ENCODE measurements at places on chromosomes 6 and 20.

DNA sequence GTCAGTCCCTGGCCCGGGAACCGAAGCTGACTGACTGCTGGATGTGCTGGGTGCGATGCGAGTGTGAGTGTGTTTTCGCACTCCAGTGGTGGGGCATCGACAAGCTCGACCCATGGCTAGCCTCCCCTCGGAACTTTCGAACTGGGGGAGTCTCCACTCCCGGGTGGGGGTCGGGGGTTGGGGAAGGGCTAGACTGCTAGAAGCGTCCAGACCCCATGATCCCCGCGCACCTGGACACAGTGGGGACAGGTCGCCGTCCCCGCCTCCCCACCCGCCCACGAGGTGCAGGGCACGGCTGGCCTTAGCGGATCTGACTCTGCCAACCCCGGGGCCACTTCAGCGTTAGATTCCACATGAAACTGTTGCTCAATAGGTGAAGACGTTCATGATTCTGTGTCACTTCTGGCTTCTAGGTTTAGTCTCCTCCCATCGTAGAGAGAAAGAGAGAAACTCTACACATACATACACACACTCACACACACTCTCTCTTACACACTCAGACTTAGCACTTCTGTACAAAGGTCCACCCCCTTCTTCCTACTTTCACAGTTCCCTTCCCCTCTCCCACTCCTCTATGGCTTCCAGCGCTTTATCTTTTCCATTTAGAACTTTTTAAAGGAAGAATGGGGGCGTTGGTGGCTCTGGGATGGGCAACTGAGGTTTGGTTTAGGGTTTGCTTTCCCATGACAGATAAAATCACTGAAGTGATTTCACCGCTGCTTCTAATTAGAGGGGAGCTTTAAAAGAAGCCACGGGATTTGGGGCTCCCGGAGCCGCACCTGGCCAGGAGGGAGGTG is 5.1 kb upstream of the TFAP2A start:
- DNase-seq: no peak

- DNase-seq: no peak
Observed at GRCh38 chr20:38217791-38218565, 42.6 kb downstream of the KIAA1755 start.

GRCh38 chr20:62339647-62340062 is 27.5 kb downstream of the LAMA5 start:
- no peak for DNase-seq

- no peak for DNase-seq
Observed at GRCh38 chr6:35360349-35361138, 18.2 kb downstream of the PPARD start.

- no peak for DNase-seq
Observed at GRCh38 chr6:84772428-84773132, 8.2 kb upstream of the TBX18 start.

DNA sequence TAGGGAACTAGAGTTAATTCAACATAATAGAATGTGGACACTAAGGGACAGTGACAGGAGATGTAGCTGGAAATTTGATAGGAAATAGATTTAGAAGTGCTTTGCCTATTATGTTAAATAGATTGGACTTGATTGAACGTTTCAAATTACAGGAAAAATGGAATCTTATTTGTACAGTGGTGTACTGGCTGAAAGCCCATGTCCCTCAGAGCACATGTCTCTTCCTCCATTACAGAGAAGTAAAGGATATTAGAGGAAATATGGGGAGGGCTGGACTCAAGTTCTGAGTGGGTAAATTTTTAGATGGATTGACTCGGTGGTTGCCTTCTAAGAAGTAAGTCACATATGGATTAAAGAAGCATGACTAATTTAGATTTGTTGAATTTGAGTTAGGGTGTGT is 11.4 kb downstream of the PKIB start:
- no peak for DNase-seq

DNA sequence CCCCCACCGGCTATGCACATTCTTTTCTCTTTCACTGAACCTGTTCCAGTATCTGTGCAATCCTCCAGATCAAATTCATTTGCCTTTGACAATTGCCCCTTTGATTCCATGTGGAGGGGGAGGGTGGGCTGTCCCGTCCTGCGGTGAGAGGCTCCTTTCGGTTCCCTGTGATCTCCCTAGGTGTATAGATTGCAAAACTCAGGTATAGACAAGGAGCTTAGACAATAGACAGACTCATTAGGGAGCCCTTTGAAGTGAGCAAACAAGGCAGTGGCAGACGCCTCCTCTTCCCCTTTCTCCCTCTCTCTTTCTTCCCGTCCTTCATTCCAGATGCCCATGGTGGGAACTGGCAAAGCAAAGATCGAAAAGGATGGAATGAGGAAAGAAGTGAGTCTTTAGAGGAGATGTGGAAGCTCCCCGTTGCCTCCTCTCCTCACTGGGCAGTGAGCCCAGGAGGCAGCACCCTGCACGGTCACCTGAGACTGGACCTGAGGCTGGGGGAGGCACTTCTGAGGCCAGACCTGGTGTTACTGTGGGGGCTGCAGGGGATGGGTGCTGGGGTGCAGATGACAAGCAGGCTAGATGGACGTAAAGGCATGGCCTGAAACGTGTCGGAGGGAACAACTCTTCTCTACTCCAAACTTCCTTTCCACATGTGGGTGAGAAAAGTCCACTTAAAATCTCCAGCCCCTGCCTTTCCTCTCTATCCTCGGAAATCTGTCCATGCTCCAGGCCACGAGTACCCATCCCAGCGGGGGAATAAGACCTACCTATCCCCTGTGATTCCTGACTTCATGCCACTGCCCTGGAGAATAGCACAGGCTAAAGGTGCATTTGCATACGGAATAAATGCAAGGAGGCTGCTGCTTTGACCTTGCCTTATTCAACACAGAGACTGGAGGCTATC is 256.6 kb upstream of the FOXQ1 start:
- no peak for DNase-seq

- no peak for DNase-seq
Observed at GRCh38 chr20:47672166-47672565, 113.1 kb downstream of the SULF2 start.

DNA sequence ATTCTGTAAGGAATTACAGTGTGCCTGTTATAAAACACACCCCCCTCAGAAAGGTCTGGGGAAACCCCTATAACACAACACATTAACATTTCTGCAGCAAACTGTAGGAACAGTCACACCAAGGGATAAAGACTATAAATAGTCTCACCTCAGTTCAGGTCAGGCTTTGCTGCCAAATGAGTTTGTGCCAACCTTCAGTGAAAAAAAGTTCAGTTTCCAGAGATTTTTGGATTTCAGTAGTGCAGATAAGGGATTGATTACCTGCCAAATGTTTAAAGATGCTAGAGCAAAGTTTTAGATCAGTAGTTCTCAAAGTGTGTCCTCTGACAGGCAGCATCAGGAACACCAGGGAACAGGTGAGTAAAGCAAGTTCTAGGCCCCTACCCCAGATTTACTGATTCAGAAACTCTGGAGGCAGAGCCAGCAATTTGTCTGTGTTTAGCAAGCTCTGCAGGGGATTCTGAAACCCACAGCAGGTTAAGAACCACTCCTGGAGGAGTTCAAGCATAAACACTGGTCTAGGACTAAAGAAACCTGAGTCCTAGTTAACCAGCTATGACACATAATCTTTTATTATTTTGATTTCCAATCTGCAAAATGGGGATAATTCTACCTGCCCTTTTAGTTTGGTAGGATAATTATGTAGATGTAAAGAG is 111.0 kb downstream of the RCAN2 start:
- DNase-seq: no peak

DNA sequence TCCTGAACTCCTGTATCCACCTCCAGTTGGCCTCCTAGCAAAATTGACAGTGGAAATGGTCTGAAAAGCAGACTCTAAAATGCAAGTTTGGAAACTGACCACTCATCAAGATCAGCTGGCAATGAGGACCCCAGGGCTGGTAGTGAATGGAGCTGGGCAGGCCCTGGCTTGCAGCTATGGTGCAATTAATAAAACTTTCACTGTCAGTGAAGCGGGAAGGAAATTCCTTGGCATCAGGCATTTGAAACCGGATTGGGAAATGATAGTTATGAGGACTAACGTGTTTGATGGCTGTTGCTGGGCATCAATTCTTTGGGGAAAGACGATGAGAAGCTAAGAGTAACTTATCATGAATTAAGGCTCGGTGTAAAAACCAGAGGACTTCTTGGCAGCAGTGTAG is 19.1 kb downstream of the SIRPB1 start:
- DNase-seq: no peak

DNA sequence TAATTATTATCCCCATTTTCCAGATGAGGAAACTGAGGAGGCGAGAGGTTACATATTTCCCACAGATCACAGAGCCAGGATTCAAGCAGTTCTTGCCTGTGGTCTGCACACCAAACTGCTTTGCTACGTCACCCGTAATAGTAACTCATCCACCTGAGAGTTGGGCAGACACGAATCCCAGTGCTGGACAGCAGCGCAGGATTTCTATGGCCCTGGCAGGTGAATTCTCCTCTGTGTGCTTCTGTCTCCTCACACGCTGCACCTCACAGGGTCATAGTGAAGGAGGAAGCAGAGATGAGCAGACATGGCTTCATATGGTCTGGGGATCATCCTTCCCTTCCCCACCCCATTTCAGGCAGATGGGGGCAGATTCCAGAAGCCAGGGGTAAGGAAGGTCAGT is 127.0 kb upstream of the LRFN2 start:
- no peak for DNase-seq

- no peak for DNase-seq
Observed at GRCh38 chr6:32903952-32904351, 36.9 kb downstream of the HLA-DMB start.

DNA sequence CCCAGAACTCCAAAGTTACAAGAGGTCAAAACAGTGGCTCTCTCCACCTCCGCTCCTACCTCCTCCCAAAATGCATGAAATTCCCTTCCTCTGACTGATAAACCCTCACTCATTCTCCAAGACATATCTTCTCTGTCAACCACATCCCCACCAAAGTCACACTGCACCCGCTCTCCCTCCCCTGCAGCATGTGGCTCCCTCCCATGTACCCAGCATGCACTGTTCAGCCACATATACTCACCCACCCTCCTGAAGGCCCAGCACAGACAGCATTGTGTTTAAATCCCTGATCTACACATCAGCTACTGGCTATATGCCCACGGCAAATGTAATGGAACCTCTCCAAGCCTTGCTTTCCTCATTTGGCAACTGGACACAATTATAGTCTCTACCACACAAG is 5.5 kb upstream of the POU5F1 start:
- DNase-seq: no peak

DNA sequence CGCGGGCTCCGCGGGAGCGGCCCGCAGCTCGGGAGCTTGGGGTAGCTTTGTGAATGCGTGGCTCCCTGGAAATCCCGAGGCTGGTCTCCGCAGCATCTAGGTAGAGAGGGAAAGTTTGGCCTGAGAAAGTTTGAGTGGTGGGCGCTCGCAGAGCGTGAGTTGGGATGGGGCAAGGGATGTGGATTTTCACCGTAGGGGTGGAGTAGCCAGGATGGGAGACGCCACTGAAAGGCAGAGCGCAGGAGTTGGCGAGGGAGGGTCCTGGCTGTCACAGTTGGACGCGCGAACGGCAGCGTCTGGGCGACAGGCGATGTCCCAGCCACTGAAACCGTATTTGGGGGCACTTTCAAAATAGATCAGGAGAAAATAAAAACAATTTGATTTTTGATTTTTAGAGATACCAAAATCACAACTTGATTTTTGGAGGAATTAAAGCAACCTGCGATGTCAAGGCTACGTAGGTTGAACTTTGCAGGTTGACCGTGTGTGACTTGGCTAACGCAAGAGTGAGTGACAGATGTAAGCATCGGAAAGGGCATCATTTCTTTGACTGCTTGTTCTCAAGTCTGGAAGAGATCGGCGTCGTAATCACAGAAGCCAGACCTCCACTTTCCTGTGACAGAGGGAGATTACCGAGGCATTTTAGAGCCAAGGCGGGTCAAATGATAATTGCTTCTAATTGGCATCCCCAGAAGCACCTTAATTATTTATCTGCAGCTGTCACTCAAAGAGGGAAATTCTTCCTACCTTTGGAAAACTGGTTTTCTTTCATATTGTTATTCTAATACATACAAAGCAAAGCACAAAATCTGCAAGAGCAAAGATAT is 646 bp downstream of the HEY2 start:
- no peak for DNase-seq

- no peak for DNase-seq
Observed at GRCh38 chr6:40331545-40331944, 255.6 kb downstream of the LRFN2 start.

DNA sequence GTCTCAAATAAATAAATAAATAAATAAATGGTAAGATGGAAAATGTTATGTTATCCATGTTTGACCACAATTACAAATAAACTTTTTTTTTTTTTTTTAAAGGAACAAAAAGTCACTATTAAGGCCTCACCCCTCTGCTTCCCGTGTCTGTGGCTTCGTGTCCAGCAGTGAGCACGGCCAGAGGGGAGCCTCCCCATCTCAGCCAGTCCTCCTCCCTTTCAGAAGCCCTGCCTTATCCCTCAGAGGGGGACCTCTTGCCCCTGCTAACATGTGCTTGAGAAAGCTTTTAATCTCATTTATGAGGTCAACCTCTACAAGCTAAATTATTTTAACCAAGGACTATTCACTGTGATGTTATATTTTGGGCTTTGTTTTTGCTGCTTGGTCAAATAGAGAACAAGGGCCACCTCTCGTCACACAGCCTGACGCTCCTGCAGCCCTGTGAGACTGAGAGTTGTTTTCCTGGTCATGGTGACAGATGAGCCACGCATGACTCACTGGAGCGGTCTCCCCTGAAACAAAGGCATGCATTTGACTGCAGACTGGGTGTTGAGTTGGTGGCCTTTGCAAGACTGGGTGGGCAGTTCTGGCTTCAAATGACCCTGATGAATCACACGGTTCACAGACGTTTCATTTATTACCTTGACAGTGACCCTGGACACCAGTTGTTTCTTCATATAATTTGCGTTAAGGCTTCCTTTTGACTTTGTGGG is 131.8 kb downstream of the TIAM2 start:
- peak; percentile 41 for DNase-seq

GRCh38 chr6:79605968-79606764 is 25.0 kb upstream of the SH3BGRL2 start:
- no peak for DNase-seq

GRCh38 chr6:125549202-125549884 is 200.1 kb upstream of the HEY2 start:
- no peak for DNase-seq

- peak; percentile 45 for DNase-seq
Observed at GRCh38 chr6:150685860-150686259, 86.2 kb downstream of the PLEKHG1 start.

Data from activated CD8-positive, alpha-beta memory T cell treated with anti-CD3 and anti-CD28 coated beads, Interleukin-2, amount 50 U/mL, for 4 hours (primary cell).